ENCODE measurements at places on chromosomes 6 and 20. TPM values are rescaled to one million over a fixed set of nuclear protein-coding genes. Genes with fewer than 3 reads are reported as not detected.

The NFATC2 gene
- 1.8 TPM for total RNA-seq

The OR10C1 gene
- total RNA-seq = not detected

The OR2J2 gene
- total RNA-seq = not detected

The SLC35D3 gene
- not detected for total RNA-seq

The KCNK16 gene
- total RNA-seq = not detected

The ZNF311 gene
- 1.6 TPM for total RNA-seq

The RSPH9 gene
- total RNA-seq = 1.3 TPM

The ANGPT4 gene
- under 0.01 TPM for total RNA-seq

The RAD21L1 gene
- total RNA-seq = not detected

The ATP6V1G2 gene
- total RNA-seq = 3.4 TPM

The ATP5F1E gene
- total RNA-seq = 13.7 TPM

The SLC16A10 gene
- 0.81 TPM for total RNA-seq

The COL10A1 gene
- 73.0 TPM for total RNA-seq

The MEP1A gene
- total RNA-seq = not detected

The FAM217A gene
- not detected for total RNA-seq

The LTV1 gene
- total RNA-seq = 11.8 TPM

The CCN6 gene
- not detected for total RNA-seq

The ADGB gene
- total RNA-seq = not detected

The CD24 gene
- total RNA-seq = 0.97 TPM

The RRAGD gene
- 1.5 TPM for total RNA-seq
